Ovary (tissue), 10 donors: ENCODE measurements at places on chromosomes 4 and X. TPM values are rescaled to one million over a fixed set of nuclear protein-coding genes. Genes with fewer than 3 reads are reported as not detected.

DNA sequence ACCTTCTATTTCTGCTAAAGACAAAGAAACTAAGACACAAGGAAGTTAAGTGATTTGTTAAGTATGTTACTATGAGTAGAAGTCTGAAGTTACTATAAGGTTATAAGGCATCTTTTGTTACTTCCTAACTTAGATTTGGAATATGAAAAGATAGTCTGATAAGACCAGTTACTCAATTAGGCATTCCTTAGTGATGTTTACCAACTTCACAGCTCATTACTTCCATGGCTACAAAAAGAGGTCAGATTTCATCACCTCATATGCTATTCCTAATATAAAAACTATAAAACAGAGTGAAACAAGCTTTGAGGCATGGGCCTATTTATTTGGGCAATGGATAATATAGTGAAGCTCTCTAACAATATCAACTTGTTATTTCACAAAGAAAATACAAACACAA lies 143.1 kb downstream of the TBCK start:
- DNase-seq, result no peak

DNA sequence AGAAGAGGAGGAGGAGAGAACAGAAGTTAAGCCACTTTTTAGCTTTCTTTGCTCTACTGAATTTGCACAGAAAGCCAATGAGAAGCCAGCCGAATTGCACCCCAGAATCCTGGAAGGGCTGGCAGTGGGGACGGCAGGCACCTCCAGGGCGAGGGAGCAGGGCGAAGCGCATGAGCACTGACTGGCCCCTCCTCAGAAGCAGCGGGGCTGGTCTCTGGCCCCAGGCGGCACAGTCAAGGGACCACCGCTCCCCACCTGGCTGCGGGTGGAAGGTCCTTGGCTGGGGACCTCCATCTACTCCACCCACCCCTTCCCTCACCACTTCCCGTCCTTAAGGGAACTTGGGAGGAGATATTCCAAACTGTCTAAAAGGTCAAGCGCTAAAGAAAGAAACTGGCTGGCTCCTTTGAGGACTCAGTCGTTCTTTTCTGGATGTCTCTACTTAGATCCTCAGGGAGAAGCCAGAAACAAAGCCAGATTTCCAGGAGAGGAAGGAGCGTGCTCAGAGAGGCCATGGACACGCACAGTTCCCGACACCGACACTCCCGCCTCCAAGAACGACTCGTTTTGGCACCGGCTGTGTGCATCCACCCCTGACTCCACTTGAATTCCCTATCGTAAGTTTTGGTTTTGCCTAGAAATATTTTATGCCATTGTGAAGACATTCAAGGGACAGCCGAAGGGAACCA lies 59.5 kb upstream of the CRMP1 start:
- no peak for DNase-seq

ANXA10 gene
- 0.47 TPM for total RNA-seq

- no peak for DNase-seq
Observed at GRCh38 chr4:128031756-128032384, 29.2 kb upstream of the LARP1B start.

GRCh38 chr4:89140168-89140759 lies 28.9 kb downstream of the TIGD2 start:
- no peak for DNase-seq
